ENCODE measurements at places on chromosomes 2 and 18.

GRCh38 chr2:156098506-156098905 is 234.0 kb downstream of the NR4A2 start:
- DNase-seq: no peak

GRCh38 chr2:100064592-100065428 is 77.6 kb downstream of the AFF3 start:
- DNase-seq: no peak

GRCh38 chr2:172031536-172031935 is 31.8 kb downstream of the METAP1D start:
- no peak for DNase-seq

GRCh38 chr2:43332653-43333052 is 106.2 kb upstream of the ZFP36L2 start:
- DNase-seq: no peak

DNA sequence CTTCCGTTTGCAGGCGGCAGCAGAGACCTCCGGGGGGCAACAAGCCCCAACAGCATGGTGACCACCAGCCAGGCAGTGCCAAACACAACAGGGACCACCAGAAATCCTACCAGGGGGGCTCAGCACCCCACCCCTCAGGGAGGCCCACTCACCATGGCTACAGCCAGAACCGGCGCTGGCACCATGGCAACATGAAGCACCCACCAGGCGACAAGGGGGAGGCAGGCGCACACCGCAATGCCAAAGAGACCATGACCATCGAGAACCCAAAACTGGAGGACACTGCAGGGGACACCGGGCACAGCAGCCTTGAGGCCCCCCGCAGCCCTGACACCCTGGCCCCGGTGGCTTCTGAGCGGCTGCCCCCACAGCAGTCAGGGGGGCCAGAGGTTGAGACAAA is 192.9 kb downstream of the SMAD7 start:
- DNase-seq: no peak

DNA sequence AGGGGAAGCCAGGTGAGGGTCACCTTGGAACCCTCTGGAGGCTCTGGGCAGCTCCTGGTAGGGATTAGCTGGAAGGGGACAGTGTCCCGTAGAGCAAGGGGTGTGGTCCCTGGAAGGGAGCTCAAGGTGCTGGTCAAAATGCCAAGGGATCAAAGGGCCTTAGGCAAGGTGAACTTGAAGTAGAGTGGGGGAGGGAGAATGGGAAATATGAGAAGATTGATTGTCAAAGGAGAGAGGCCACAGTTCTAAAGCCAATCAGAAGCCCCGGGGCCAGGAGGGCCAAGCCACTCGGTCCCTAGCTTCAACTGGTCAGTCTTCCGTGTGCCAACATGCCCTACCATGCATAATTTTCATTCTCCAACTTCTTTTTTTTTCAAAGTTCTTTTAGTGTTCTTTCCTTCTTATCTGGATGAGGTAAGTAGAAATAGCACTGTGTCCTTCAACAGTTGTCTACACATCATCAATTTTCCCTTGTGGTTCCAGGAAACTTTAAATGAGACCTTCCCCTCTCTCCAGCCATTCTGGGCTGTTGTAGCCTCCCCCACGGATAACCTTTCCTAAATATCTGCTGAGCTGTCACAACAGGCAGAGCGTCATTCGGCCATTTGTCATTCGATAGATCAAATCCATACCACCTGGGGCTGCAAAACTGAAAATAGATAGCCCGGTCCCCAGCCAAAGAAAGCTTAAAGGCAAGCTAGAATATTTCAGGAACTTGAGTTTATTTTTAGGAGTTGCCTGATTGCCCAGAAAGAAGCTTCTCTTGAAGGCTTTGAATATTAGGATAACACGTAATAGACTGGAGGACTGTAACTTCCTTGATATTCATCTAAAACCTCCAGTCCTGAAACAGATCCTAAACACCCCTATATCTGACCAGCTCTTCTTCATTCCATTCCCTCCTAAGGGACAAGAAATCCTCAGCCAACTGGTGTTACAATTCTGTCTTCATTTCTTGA is 83.3 kb downstream of the ALPK2 start:
- no peak for DNase-seq

GRCh38 chr2:168538534-168538933 is 82.5 kb downstream of the CERS6 start:
- no peak for DNase-seq

DNA sequence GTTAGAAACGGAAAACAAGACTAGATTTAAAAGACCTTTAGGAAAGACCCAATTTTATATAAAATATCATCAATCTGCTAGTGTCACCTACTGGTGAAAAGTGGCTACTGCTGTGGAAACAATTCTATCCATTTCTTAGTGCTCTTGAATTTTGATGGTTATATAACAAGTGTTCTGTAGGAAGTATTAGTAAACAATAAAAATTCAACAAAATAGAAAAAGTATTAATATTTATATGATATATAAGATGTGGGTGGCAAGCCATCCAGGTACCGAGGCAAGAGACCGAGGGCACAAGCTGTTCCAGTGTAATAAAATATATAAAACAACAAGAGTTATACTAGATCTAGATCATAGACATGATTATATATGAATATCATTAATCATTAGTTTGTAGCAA is 6.2 kb upstream of the TMEM87B start:
- DNase-seq: no peak

GRCh38 chr2:106561803-106562202 is 74.6 kb downstream of the CD8B2 start:
- DNase-seq: no peak

DNA sequence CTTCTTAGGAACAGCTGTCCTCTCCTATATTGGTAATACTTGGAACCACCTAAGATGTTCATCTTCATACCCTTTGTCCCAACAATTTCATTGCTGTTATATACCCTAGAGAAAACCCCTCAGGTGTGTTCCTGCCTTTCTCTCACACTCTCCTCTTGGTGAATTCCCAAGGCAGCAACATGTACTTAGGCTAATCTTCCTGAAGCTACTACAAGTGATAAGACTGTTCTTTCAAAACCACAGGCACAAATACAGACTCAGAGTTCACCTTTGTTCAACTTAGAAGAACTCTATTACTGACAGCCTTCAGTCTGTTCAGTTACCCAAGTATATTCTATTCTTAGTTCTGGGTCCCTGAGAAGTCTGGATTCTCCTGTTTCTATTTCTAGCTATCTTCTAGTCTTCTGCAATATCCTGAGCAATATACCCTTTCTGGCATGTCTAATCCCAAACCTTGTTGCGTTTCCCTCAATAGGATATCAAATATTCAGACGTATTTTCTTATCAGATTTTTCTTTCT is 247.7 kb upstream of the STON1 start:
- no peak for DNase-seq

GRCh38 chr2:120262761-120263428 is 10.2 kb downstream of the RALB start:
- DNase-seq: no peak

GRCh38 chr2:202870431-202871299 is 901 bp downstream of the ICA1L start:
- peak; percentile 39 for DNase-seq

DNA sequence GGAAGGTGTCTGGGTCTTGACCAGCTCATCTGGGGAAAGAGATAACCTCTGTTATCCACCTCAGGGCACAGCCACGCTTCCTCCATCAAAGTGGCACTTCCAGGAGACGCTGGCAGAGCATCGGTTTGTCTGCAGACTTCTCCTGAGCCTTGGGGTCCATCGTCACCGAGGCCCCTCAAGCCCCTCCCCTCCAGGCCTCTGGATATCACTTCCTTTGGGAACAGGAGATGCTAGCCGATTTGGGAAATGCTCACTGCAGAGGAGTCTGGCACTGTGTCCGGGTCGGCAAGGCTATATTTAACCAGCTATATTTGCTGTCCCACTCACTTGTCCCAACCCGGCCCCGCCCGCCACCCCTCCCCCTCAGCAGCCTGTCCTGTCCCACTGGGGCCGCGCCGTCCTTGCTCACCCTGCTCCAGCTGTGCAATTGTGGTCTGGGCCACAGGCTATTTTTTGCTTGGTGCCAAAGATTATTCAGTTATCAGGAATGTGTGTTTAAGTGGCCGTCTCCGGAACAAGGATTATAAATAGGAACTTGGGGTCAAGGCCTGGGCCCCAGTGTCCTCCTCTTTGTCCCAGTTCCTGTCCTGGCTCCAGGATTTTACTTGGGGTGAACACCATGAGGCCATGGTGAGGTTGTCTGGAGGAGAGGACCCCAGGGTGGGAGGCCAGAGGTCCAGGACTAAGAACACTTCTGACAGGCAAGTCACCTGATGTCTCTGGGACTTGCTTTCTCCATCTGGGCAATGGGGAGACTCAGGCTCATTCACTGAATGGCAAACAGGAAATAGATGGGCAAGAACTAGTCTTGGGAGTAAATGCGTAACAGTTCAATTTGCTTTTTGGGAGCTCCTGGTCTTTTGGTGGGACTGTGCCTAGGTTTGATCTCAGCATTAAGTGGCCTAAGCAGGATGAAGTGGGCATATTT is 263.6 kb downstream of the DYSF start:
- no peak for DNase-seq

GRCh38 chr2:26396734-26397298 is 4.9 kb upstream of the DRC1 start:
- DNase-seq: no peak

- no peak for DNase-seq
These were observed 201.8 kb downstream of the KLHL29 start for GRCh38 chr2:23586741-23587306.

DNA sequence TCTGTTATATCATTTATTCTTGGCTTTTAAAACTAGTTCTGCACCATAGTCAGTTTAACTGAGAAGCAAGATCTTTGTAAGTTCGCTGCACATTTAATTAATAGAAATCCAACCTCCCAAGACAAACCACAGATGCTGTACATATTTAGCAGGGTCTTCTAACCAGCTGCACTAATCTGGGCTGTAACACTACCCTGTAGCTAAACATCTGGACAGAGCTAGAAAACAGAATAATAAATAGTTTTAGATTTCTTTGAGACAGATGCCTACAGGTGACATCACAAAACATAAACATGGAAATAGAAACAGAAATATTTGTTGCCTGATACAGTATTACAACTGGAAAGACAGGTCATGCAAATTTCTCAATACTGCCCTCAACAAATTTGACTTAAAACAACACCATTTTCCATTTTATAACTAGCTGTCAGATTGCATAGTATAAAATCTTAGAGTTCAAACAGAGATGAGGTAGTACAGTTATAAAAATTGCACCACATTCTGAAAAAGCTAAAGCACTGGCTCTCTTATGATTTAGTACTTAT is 315.1 kb downstream of the NR4A2 start:
- no peak for DNase-seq

- no peak for DNase-seq
These were observed 6.8 kb downstream of the PHLPP1 start for GRCh38 chr18:62721839-62722795.

- no peak for DNase-seq
These were observed 982.1 kb downstream of the TSN start for GRCh38 chr2:122737429-122738077.

GRCh38 chr2:41840702-41841551 is 206.9 kb upstream of the PKDCC start:
- DNase-seq: peak; percentile 94

DNA sequence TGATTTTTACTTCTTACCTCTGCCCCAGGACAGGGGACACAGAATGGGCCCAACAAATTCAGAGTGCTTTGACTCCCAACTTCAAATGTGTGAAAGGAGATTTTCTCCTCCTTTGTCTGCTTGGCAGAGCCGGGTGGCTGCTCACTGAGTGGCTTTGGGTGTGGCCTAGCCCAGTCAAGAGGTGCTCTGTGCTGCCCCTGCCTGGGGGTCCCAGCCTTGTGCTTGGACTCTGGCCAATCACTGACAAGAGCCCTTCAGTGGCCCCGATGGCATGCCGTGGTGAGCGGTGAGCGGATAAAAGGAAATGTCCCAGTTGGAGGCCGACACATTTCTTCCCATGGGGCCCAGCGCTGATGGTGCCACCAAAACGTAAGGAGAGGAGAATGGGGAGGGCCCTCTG is 259.2 kb downstream of the CELF4 start:
- no peak for DNase-seq

- no peak for DNase-seq
These were observed 517.9 kb downstream of the PLCL1 start for GRCh38 chr2:198322275-198322674.

DNA sequence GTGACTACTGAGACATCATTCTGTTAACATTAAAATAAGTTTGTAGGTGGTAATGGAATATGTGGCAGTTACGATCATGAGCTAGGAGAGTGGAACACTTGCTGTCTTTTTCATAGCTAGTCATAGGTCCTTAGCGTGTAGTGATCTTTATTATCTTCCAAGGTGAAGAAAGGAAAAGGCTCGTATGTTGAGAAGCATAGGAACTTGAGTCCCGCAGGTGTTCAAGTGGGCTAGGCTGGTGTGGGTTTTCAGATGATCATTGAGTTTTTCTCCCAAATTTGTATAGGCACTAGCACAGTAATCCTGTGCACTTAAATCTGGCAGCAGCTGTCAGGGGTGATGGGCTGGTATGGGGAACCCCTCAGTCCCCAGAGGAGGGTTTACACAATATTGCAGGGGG is 10.9 kb downstream of the SLC20A1 start:
- DNase-seq: no peak

DNA sequence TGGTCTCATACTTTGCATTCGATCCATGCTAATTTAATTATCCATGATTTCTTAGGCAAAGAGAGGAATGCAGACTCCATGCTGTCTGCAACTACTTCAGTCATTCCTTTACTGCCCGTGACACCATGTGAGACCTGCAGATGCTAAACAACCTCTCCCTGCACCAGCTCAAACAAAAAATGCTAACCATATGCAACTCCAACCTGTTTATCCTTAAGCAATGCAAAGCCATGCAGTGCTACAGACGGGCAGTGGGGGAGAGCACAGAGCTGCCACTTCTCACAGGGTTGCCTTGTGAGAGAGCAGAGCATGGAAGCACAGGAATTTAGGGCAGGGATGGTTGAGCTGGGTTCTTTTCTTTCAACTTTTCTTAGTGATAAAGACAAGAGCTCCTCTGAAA is 74.9 kb upstream of the KLHL14 start:
- DNase-seq: no peak

GRCh38 chr2:95551055-95551568 is 40.7 kb upstream of the TRIM43 start:
- no peak for DNase-seq

GRCh38 chr2:152542995-152543481 is 174.2 kb downstream of the PRPF40A start:
- DNase-seq: no peak

GRCh38 chr2:40360652-40361051 is 91.2 kb downstream of the SLC8A1 start:
- DNase-seq: no peak

- DNase-seq: no peak
These were observed 94.4 kb downstream of the SGPP2 start for GRCh38 chr2:222518570-222519381.

- no peak for DNase-seq
These were observed 36.6 kb upstream of the SIGLEC15 start for GRCh38 chr18:45788861-45789260.

- DNase-seq: no peak
These were observed 10.7 kb downstream of the LYPD1 start for GRCh38 chr2:132659331-132659730.

- no peak for DNase-seq
These were observed 230.8 kb upstream of the VWC2L start for GRCh38 chr2:214180071-214180470.

Data from stimulated activated CD8-positive, alpha-beta memory T cell treated with anti-CD3 and anti-CD28 coated beads, Interleukin-7, amount 100 ng/mL, for 1 hour (primary cell).